ENCODE measurements at places on chromosomes 3 and 15. TPM values are rescaled to one million over a fixed set of nuclear protein-coding genes. Genes with fewer than 3 reads are reported as not detected.

The ZMYND10 gene
- 0.44 TPM for total RNA-seq

GRCh38 chr3:112327371-112327951, 5.5 kb upstream of the CD200 start:
- no peaks in the 10 kb centered on the region for H3K27me3 ChIP-seq

The SNURF gene
- 12.0 TPM for total RNA-seq

DNA sequence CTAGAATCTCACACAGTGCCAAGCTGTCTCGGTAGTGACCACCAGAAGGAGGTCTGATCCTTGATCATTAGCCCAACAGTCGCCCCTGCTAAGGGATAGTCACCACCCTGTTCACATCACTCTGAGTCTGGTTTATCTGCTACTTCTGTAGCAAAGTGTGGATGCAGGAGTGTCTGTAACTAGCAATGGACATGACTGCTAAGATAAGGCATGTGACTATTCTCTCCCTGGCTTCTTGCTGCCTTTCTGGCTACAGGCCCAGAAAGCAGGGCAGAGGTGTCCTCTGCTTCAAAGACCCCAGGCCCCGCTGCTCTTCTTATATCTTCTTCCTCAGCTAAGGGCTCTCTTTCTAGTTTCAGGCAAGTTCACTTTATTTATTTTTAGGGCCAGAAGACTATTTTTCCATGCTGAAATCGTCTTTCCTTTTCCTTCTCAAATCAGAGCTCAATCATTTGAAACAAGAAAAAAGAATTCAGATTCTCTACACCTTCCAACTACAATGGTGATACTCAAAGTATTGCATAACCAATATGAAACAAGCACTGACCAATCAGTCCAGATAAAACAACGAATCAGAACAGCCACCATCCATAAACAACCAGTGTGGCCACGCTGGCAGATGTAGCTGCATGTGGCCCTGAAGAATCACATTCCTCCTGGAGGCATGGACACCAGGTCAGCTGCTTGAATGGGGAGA, 8.0 kb upstream of the KNG1 start:
- no peaks in the 10 kb centered on the region for H3K4me1 ChIP-seq
- H3K36me3 ChIP-seq, result no peaks in the 10 kb centered on the region
- no peak for DNase-seq
- H3K27ac ChIP-seq, result no peak overlapping the region
- no peaks in the 10 kb centered on the region for H3K27me3 ChIP-seq

The RAF1 gene
- total RNA-seq, result 114 TPM

The SLC28A1 gene
- total RNA-seq, result 2.7 TPM

The ZNF662 gene
- total RNA-seq, result not detected

GRCh38 chr3:130662501-130662996, 84.1 kb downstream of the PIK3R4 start:
- DNase-seq, result no peak
- H3K4me1 ChIP-seq, result peaks cover 5% of the 10 kb centered on the region
- no peak overlapping the region for H3K4me3 ChIP-seq
- no peaks in the 10 kb centered on the region for H3K27me3 ChIP-seq
- no peak overlapping the region for H3K27ac ChIP-seq

DNA sequence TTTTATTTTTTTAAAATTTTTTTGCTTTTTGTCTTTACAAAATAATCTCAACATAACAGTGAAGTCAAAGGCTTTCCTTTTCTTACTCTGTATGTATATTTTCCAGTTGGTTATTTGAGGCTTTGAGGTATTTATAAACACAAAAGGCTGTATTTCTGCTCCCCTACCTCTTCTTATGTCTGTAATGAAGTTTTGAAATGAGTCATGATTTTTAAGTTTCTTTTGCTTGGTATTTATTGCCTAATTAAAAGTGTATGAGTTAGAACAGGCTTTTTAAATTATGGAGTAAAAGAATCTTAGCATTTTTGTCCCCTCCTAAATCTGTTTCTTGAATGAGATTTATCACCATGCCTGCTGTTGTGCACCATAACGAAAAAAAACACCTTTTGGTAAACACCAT, 66.0 kb downstream of the DCUN1D1 start:
- no peaks in the 10 kb centered on the region for H3K4me1 ChIP-seq
- no peak overlapping the region for H3K27ac ChIP-seq
- H3K27me3 ChIP-seq, result no peaks in the 10 kb centered on the region
- no peak overlapping the region for H3K4me3 ChIP-seq
- DNase-seq, result no peak

DNA sequence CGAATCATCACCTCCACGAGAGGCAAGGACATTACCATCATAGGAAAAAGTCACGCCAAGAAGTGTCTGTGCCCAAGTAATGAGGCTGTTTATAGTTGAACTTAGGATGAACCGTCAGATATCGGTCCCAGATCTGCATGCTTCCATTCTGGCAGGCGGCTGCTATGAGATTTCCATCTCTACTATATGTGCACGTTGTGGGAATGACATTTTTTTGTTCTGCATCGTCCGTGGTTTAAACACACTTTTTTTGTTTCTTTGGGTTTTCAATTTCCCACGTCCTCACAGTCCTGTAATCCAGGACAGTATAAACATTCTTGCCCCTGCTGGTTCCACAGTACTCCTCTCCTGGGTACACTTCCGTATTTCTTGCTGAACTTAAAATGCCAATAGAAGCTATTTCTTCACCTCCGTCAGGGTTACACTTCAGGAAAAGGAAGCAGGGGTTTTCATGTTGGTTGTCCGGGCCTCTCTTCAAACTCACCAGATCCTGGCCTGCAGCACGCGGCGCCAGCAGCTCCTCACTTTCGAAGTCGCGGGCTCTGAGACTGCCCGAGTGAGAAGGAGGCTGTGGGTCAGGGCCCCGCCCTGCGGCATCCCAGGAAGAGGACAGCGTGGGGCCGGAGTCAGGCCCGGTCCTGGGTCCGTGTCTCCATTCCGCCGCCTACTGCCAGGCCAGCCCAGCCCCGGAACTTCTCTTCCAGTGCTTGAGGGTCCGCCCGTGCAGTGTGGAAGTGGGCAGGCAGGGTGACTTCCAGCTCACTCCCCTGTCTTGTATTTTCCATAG, 9.8 kb upstream of the TM4SF4 start:
- no peak overlapping the region for H3K4me3 ChIP-seq
- H3K4me1 ChIP-seq, result peaks cover 17% of the 10 kb centered on the region
- no peak for DNase-seq

The TM4SF18 gene
- total RNA-seq, result 1.7 TPM

DNA sequence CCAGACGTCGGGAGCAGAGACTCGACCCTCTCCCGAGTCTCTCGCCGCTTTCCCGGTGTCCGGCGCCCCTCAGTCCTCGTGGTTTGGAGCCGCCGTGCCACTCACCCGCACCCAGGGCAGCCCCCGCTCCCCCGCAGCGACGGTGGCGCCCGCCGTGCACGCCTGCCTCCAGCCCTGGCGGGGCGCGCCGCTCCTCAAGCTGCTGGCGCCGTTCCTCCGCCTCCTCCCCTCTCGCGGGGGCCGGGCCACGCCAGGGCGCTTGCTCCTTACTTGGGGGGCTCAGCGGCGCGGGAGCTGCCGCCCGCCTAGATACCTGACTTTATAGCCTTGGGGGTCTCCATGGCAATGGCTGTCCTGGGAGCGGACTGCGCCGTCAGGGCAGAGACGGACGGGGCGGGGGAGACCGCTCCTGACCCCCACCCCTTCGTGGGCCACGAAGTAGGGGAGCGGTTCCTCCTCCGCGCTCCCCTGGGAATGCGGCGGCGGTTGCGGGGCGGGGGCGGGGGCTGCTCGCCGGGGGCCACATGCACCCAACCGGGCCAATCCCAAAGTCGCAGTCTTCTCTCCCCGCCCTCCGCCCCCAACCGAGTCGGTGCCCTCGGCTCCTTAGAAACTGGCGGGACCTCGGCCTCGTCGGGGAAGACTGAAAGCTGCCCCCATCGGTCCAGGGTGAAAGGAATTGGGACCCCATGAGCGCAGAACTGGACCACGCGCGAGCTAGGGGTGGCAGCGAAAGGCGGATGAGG, at the start of gene ANKRD63:
Gene ANKRD63, minus strand, starts transcription at position 196 of the 746 bp plus-strand sequence. CDS start 478 bp downstream, outside the sequence.
- no peak within 1 kb of the TSS for H3K4me3 ChIP-seq
- H3K36me3 ChIP-seq, result no peaks in the 10 kb centered on the region
- H3K27ac ChIP-seq, result no peak within 1 kb of the TSS
- no peak for DNase-seq
- H3K4me1 ChIP-seq, result peaks cover 36% of the 10 kb centered on the region
- H3K27me3 ChIP-seq, result peaks cover 61% of the 10 kb centered on the region

DNA sequence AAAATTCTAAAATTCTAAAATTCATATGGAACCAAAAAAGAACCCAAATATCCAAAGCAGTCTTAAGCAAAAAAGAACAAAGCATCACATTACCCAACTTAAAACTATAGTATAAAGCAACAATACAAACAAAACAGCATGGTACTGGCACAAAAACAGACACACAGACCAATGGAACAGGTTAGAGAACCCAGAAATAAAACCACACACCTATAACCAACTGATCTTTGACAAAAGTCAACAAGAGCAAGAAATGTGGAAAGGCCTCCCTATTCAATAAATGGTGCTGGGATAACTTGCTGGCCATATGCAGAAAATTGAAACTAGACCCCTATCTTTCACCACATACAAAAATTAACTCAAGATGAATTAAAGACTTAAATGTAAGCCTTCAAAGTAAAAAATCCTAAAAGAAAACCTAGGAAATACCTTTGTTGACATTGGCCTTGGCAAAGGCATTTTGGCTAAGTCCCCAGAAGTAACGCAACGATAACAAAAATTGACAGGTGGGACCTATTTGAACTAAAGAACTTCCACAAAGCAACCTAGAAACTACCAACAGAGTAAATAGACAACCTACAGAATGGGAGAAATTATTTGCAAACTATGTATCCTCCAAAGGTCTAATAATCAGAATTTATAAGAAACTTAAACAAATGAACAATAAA, 56.9 kb downstream of the TTBK2 start:
- no peak overlapping the region for H3K4me3 ChIP-seq
- H3K4me1 ChIP-seq, result no peaks in the 10 kb centered on the region
- DNase-seq, result no peak

The ZNF770 gene
- 31.2 TPM for total RNA-seq

The ADGRG7 gene
- total RNA-seq, result 34.1 TPM

The CLDN1 gene
- 123 TPM for total RNA-seq

The CCDC80 gene
- total RNA-seq, result 27.1 TPM

The XCR1 gene
- total RNA-seq, result 0.27 TPM

DNA sequence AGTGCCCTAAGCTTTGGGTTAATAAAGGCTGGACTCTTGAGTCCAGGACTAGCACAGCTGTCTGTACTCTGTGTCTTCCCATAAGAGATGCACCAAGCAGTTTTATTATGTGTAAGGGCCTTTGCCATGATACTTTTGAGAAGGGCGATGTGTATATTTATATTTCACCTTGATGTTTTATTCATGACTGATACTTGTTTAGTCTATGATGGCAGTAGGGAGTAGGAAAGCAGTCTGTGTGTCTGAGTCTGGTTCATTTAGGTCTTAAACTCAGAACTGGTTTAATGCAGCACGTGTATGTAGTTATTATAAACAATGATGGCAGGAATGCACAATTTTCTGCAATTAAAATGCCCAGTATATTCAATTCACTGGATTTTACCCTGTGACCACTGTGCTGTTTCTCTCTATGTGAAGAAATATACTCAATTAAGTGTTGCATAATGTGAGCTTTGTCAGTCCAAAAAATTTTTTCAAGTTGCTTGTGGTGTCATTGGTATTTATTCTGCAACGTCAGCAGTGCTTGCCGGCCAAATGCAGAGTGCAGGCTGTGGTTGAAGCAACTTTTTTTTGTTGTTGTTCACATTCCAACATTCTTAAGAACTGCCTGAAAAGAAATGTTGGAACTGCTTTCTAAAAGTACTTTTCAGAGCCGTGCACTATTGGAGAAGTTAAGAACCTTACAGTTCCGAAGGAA, 423.7 kb upstream of the SEMA6D start:
- H3K4me1 ChIP-seq, result peaks cover 24% of the 10 kb centered on the region
- no peaks in the 10 kb centered on the region for H3K36me3 ChIP-seq
- DNase-seq, result peak; percentile 70

GRCh38 chr3:186967686-186968085, 37.4 kb downstream of the ST6GAL1 start:
- DNase-seq, result no peak
- H3K27me3 ChIP-seq, result no peaks in the 10 kb centered on the region
- H3K27ac ChIP-seq, result no peak overlapping the region
- no peaks in the 10 kb centered on the region for H3K4me1 ChIP-seq
